Aorta (tissue), 5 donors: ENCODE measurements at places on chromosomes 2 and 18. TPM values are rescaled to one million over a fixed set of nuclear protein-coding genes. Genes with fewer than 3 reads are reported as not detected.

Gene MRO
- 1.7 TPM for total RNA-seq

GRCh38 chr2:9077691-9078090 lies 74.2 kb upstream of the MBOAT2 start:
- no peak for DNase-seq

- DNase-seq = no peak
Measured at GRCh38 chr2:227164763-227165291, 403 bp downstream of the COL4A3 start.

DNA sequence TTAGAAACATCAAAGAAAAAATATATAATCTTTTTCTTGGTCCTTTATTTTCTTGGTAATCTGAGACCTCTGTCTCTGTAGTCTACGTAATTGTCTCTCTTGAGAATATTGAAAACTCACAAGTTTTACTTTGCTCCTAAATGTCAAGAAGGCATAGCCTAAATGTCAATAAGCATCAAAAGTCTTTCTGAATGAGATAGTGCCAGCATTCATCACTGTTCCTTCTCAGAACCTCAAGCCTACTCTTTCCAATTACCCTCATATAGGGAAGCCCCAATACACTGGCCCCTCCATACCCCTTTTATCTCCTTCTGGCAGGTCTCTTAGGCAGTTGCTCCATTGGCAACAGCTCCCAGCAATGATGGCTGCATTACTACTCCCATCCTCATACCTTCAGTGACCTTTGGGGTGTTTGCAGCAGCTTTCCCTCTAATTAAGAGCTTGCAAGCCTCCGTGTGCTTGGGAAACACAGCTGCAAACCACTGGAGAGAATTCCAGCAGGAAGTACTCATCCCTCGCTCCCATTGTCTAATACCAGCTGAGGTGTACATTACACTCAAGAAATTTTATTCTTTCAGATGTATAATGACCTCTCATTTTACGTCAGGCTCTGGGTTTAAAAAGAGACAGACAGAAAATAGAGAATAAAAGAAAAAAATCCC lies 95.8 kb downstream of the KYNU start:
- no peak for DNase-seq
